ENCODE measurements at places on chromosomes 4 and X.

DNA sequence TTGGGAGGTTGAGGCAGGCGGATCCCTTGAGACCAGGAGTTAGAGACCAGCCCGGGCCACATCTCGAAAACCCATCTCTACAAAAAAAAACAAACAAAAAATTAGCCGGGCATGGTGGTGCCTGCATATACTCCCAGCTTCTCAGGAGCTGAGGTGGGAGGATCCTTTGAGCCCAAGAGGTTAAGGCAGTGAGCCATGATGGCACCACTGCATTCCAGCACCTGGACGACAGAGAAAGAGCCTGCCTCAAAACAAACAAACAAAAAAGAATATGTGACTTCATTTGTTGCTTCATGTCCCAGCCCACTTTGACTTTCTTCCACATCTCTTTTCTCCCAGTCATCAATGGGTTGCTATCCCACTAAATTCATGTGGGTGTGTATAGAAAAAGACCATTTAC, 79.7 kb downstream of the BCOR start:
- no peak for DNase-seq

- no peak for DNase-seq
Measured at GRCh38 chr4:94765648-94766047, 7.9 kb downstream of the BMPR1B start.

GRCh38 chr4:91502365-91502764, 801.4 kb upstream of the GRID2 start:
- no peak for DNase-seq

- no peak for DNase-seq
Measured at GRCh38 chrX:132837967-132838366, 120.5 kb downstream of the HS6ST2 start.

DNA sequence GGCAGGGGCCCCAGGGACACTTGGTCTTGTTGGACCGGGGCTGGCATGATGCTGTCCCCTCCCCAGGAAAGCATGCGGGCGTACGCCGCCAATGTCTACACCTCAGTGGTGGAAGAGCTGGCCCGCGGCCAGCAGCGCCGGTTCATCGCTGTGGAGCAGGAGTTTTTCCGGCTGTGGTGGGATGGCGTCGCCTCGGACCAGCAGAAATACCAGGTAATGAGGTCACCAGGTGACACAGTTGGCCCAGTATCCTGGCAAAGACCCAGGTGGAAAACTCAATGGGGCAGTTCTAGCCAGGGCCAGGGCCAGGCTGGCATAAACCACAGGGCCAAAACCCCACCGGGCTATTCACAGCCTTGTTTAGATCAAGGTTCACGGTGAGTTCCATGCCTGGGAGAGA, 1.5 kb downstream of the MAN2B2 start:
- no peak for DNase-seq

- DNase-seq, result no peak
Measured at GRCh38 chr4:184019076-184019475, 114.0 kb downstream of the STOX2 start.

GRCh38 chrX:36414056-36414455, 494.5 kb downstream of the CFAP47 start:
- no peak for DNase-seq
